LoVo (cell line): ENCODE measurements at places on chromosomes 4 and X.

- DNase-seq: no peak
Measured at GRCh38 chr4:160880180-160880579, 1283.6 kb downstream of the FSTL5 start.

DNA sequence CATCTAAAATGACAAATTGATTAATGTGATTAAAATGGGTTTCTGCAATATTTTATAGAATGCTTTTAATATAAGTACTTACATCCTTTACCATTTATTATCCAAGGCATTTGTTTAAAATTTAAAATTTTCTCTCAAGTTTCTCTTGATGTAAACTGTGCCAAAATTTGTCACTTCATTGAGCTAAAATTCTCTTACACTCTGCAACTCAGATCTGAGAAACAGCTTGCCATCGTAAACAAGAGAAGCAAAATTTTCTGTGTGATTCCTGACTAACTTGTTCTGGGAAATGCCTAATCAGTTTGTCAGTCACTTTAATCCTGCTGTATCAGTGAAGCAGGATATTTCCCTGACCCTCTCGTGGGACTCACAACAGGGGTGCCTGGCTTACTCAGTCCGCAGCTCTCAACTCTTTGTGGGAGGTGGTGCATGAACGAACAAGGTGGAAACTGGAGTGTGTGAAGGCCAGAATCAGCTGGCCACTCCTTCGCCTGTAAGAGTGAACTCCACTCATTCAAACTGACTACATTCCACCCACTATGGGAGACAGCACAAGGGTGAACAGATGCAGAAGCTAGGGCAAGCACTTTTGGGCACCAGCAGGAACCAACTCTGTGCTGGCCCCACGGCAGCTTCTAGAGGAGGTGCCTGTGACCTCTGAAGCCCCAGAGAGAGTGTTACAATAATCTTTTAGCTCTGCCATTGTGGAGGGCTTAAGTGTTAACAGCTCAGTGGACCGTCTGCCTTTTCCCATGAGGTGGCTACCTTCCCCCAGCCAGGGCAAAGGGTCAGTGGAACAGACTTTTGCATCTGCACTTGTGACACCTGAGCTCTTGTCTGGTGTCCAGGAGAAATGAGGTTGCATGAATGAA, 349.4 kb downstream of the FAT4 start:
- no peak for DNase-seq

DNA sequence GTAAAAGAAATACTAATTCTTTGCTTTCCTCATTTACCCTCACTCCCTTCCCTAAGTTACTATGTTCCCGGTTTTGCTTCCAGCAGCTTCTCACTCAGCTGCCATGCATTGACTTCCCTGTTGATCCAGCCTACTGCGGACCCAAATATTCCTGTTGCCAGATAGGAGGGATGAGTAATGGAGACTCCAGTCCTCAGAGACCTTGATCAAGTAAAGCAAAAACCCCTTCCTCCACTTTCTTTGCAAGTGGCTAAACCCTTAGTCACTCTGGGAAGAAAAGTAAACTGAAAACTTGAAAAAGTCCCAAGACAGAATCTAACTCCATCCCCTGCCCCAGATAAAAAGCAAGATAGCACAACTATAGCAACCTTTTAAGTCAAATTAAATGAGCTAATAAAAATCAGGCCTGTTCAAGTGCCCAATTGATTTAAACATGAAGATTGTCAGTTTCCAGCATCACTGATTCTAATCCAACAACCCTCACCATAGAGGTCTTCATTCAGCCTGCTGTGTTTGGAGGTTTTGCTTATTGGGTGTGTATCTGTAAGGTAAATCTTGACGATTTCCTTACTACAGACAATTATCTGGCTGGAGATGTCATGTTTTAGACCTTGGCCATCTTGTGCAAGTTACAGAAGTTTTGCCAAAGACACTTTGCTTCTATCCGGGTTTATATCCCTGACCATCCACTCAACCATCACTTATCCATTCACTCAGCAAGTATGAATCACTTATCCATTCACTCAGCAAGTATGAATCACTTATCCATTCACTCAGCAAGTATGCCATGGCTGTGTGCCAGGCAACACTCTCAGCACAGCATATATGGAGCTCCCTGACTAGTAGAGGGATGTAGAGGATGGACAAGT, 17.6 kb downstream of the FGFBP1 start:
- DNase-seq: peak; percentile 76

- DNase-seq: no peak
Measured at GRCh38 chr4:111650146-111650545, 495.1 kb upstream of the FAM241A start.

DNA sequence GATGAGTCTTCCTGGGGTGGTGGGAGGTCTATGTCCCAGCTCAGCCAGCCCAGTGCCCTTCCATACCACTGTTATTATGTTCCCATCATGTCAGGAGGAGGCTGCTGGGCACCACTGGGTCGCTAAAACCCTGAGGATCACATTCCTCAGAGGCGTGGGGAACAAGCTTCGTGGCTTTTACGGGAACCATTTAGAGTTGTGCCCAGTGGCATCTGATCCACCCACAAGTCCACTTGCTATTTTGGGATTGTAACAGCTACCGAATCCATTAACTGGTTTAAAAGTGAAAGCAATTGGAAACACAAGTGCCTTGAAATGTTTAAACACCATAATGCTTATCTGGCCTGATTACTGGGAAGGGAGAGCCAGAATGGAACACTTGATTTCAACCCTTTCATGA, 13.1 kb upstream of the CCKAR start:
- DNase-seq: no peak
